Left cardiac atrium (tissue), 4 donors: ENCODE measurements at places on chromosomes 3 and 15. TPM values are rescaled to one million over a fixed set of nuclear protein-coding genes. Genes with fewer than 3 reads are reported as not detected.

GRCh38 chr3:127771746-127772145 is 50.6 kb downstream of the MGLL start:
- DNase-seq = no peak

ITIH3 gene
- 0.55 TPM for total RNA-seq

CLDN18 gene
- total RNA-seq = 13.2 TPM

STAC gene
- 0.47 TPM for total RNA-seq

OR5K2 gene
- total RNA-seq = not detected

DNA sequence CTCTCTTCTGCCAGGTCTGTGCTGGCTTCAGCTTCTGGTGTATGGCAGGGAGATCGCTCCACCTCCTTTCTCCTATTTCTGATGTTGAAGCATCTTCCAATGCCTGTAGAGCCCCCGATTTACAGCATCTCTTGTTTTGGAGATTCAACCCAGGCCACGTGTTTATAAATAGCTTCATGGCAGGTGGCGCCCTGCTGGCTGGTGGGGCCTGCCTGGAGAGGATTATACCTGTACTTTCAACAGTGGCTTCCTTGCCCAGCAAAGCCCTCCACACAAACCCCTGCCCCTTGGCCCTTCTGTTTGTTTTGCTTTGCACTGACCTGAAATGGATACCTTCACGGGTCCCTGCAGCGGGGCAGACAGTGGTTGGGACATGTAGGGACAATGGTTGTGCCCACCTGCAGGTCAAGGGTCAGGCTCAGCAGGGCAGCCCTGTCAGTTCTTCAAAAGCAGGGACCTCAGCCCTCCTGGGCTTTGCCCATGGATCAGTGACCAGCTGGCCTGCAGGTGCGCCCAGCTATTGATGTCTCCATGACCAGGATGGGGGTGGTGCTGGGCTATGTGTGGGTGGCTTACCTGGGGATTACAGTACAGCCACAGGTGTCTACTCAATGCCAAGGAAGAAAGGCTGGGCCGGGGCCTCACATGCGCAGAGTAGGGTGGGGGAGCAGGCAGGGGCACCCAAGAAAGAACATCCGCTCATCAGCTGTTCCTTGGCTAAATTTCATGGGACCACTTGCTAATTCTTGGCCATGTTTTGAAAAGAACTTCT is 112.7 kb upstream of the PRR23C start:
- no peak for DNase-seq

PLCD1 gene
- 10.8 TPM for total RNA-seq
